ENCODE measurements at places on chromosomes 13 and 19.
A peak's percentile ranks its signal among the peaks of the same experiment; 100 is the strongest.

DNA sequence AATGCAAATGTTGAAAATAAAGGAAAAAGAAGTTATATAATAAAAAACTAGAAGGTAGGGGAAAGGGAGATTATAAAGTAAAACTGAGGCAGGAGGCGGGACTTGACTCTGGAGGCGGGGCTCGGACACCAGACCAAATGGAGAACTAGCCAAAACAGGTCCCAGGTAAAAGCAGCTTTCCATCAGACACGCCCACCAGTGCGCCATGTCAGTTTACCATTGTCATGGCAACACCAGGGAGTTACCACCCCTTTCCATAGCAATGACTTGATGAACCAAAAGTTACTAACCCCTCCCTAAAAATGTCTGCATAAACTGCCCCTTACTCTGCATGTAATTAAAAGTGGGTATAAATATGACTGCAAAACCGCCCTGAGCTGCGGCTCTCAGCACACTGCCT, 70.9 kb downstream of the PEPD start:
- peaks cover 2% of the 10 kb centered on the region for H3K36me3 ChIP-seq
- H3K27me3 ChIP-seq = no peaks in the 10 kb centered on the region
- no peak overlapping the region for H3K4me3 ChIP-seq
- DNase-seq = no peak

DNA sequence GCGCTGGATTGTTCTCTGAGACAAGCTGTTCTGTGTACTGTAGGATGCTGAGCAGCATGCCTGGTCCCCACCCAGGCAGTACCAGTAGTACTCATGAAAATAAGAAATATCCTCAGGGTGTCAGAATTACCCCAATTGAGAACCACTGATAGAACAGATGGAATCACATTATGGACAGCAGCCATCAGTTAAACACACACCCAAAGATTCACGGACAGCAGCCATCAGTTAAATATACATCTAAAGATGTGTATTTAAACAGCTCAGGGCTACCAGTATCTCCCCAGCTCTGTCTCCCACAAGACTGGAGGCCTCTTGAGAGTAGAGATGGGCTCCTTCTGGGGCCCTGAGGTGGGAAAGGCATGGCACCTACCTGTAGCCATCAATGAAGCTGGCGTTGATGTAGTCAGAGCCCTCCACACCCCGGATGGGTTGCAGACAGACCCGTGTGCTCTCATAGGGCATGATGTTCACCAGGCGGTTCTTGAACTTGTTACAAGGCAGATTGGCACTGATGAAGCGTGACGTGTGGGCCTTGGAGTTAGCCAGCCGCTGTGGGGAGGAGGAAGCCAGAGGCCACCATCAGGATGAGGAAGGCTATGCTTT, 129.3 kb downstream of the PTPRS start:
- no peaks in the 10 kb centered on the region for H3K4me1 ChIP-seq
- DNase-seq = no peak
- H3K36me3 ChIP-seq = peaks cover 20% of the 10 kb centered on the region
- no peaks in the 10 kb centered on the region for H3K27me3 ChIP-seq

DNA sequence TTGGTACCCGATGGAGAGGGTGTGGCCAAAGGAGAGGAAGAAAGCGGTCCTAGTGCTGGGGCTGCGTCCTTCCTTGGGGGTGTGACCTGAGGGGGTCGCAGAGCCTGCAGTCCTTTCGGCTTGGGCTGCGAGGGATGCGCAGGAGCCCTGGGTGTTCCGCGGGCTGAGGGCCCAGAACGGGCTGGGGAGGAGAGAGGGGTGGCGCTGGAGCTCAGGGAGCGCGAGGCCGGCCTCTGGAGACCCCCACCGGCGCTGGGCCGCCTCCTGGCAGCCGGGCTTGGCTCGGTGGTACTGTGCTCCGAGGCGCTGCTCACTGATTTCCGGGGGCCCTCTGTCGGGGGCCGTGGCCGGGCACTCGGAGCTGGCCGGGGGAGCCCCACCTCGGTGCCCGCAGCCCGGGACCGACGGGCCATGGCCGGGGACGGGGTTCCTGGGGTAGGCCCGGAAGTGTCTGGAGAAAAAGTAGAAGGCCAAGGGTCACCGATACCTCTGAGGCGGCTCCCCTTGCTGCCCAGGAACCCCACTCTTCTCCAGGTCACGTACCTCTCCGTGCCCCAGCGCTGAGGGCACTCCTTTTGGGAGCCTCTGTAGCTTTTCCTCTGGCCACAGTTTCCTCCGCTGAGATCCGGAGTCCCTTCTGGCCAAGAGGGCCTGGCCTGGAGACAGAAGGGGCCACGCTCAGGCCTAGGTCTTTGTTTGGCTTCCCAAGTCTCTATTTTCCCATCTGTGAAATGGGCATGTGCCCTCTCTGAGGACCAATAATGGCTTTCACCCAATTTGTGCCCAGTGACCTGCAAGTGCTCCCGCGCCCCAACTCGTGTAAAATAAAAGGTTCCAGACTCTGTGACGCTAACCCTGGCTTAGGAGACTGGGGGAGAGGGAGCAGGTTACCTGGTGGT, 1.6 kb downstream of the PRR36 start:
- H3K4me3 ChIP-seq = no peak overlapping the region
- no peaks in the 10 kb centered on the region for H3K36me3 ChIP-seq
- DNase-seq = no peak
- no peak overlapping the region for H3K27ac ChIP-seq

GRCh38 chr13:25932365-25932764, 119.5 kb downstream of the SHISA2 start:
- H3K36me3 ChIP-seq = no peaks in the 10 kb centered on the region
- peaks cover 9% of the 10 kb centered on the region for H3K4me1 ChIP-seq
- no peak overlapping the region for H3K27ac ChIP-seq
- H3K4me3 ChIP-seq = no peak overlapping the region

DNA sequence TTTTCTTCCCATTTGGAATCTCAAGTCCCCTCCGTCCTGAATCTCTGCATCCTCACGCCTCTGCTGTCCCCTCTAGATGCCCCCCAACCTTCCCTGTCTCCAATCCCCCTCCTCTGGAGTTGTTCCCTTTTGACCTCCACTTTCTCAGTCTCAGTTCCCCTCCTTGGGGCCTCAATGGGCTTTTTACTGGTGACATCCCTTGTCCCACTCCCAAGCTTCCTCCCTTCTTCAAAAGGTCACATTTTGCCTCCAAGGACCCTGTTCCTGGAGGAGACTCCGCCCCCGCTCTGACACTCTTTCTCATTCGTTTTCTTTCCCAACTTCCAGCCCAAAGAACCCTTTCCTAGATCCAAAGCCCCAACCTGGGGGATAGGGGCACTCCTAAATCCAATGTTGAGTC, 1.0 kb downstream of the AP2S1 start:
- no peaks in the 10 kb centered on the region for H3K27me3 ChIP-seq
- no peak for DNase-seq
- H3K4me1 ChIP-seq = peaks cover 13% of the 10 kb centered on the region
- peak overlapping the region; percentile 92 for H3K4me3 ChIP-seq
- H3K27ac ChIP-seq = peak overlapping the region; percentile 87

DNA sequence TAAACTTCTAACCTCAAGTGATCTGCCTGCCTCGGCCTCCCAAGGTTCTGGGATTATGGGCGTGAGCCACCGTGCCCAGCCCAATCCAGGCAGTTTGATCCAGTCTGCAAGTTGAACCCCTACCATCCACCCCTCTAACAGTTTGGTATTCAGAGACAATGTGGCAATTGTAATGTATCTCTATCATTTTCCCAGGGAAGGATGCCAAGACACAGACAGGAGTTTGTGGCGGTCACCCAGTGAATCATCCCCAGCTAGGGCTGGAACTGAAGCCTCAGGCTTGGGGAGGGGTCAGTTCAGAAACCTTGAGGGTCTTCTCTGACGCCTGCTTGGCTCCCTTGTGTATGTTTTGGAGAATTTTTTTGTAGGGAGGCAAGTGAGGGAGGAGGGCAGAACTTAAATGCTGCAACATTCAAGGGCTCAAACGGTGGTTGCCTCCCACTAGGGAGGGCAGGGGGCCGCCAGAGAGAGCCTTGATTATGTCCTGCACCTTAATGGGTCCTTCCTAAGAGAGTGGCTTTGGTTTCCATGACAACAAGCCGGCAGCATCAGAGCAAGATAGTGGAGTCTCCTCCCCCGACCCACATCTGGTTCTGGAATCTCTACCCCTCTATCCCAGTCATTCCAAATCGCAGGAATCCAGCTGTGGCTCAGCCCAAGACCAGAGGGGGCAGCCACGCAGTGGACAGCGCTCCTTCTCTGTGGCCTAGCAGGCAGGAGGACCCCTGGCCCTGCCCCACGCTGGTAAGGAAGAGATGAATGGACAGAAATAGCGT, 14.9 kb upstream of the FEM1A start:
- no peaks in the 10 kb centered on the region for H3K4me1 ChIP-seq
- no peaks in the 10 kb centered on the region for H3K36me3 ChIP-seq
- no peak for DNase-seq
